Bronchial smooth muscle cell (primary cell): ENCODE measurements at places on chromosomes 16 and 17. TPM values are rescaled to one million over a fixed set of nuclear protein-coding genes. Genes with fewer than 3 reads are reported as not detected.

Gene CRYBA1
- not detected in 2 replicates for total RNA-seq

Gene ITGAX
- under 0.01 TPM in 1 of 2 replicates, not detected in the other for total RNA-seq

Gene KRTAP4-5
- total RNA-seq: not detected in 2 replicates

Gene TEKT5
- 0.34 TPM in 1 of 2 replicates, not detected in the other for total RNA-seq

Gene KRTAP4-3
- total RNA-seq: not detected in 2 replicates

Gene GPRC5B
- total RNA-seq: 10.9 and 48.9 TPM in 2 replicates

Gene DHRS11
- total RNA-seq: 5.2 and 7.6 TPM in 2 replicates

Gene MARVELD3
- not detected in 2 replicates for total RNA-seq

Gene GGA3
- 11.5 and 17.8 TPM in 2 replicates for total RNA-seq

Gene SERPINF2
- 0.17 TPM in 1 of 2 replicates, not detected in the other for total RNA-seq

Gene HOXB8
- under 0.01 TPM in 1 of 2 replicates, not detected in the other for total RNA-seq

Gene RGS9
- 1.3 and 3.2 TPM in 2 replicates for total RNA-seq

Gene UMOD
- not detected in 2 replicates for total RNA-seq
